ENCODE measurements at places on chromosomes 5 and 9.

DNA sequence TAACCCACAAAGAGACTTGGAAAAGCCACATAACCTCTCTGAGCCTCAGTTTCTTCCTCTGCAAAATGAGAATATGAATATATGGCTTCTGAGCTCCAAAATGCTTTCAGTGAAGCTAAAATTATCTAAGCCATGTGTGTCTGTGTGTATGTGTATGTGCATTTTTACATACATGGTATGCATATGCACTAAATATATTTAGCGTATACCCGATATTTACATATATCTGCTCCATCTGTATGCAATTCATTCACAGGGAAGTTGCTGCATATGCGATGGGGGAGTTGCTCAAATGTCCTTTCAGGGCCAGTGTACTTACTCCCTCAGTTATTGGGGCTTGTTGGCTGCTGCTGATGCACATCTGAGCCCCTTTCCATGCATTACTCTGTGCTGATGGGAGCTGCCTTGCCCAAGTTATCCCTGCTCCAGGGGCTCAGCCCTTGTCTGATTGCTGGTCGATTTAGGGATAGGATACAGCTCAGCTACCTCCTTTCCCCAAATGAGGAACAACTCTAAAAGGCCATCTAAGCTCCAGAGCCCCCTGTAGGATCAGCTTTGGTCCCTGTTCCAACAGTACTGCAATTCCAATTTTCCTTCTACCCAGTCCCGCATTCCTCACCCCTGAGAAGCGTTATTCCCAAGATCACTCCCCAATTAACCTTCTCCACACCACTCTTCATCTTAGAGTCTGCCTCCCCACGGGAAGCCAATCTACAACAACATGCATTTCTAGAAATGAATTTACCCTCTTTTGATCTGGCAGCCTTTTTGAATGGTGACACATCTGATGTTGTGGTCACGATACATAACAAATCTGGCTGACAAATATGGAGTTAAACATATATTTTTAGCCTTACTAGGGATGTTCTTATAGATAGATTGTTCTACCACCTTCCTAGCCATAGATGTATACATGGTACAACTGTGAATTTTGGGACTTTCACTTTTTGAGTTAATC, 15.9 kb downstream of the RHOBTB3 start:
- DNase-seq, result no peak

- DNase-seq, result no peak
These were observed 1.7 kb upstream of the IRX1 start for GRCh38 chr5:3593771-3594509.

GRCh38 chr9:132646726-132647125, 23.1 kb downstream of the DDX31 start:
- no peak for DNase-seq

GRCh38 chr9:121822093-121823085, 171.0 kb downstream of the DAB2IP start:
- DNase-seq, result no peak

All from NCI-H2107 (cell line).